ENCODE measurements at places on chromosomes 4 and X. TPM values are rescaled to one million over a fixed set of nuclear protein-coding genes. Genes with fewer than 3 reads are reported as not detected.

DNA sequence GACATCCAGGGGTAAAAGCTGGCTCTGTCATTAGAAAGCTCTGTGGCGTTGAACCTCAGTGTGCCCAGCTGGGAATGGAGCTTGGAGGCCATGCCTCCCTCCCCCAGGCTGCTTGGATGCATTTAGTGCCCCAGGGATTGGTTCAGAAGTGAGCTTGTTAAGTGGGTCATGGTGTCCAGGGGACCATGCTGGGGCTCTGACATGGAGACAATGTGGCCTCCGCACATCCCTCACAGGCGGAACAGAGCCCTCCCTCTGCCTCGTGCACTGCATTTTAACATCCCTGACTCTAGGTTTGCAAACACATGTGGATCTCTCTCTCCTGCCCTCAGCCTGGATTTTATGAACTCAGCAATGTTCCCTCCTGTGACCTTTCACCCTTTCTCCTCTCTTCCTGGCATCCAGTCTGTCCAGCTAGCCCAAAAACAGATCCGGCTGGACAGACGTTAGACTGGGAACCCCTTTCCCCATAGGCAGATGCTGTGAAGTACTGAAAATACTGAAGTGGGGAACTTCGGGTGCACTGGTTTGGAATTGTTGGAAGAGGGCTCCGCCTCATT is 81.5 kb downstream of the SORCS2 start:
- DNase-seq, result no peak

- DNase-seq, result peak; percentile 3
Observed at GRCh38 chr4:101103381-101104142, 243.8 kb downstream of the PPP3CA start.

- no peak for DNase-seq
Observed at GRCh38 chr4:42070463-42070862, 80.1 kb downstream of the SLC30A9 start.

GRCh38 chr4:52713456-52713937 is 37.7 kb downstream of the ERVMER34-1 start:
- no peak for DNase-seq

DNA sequence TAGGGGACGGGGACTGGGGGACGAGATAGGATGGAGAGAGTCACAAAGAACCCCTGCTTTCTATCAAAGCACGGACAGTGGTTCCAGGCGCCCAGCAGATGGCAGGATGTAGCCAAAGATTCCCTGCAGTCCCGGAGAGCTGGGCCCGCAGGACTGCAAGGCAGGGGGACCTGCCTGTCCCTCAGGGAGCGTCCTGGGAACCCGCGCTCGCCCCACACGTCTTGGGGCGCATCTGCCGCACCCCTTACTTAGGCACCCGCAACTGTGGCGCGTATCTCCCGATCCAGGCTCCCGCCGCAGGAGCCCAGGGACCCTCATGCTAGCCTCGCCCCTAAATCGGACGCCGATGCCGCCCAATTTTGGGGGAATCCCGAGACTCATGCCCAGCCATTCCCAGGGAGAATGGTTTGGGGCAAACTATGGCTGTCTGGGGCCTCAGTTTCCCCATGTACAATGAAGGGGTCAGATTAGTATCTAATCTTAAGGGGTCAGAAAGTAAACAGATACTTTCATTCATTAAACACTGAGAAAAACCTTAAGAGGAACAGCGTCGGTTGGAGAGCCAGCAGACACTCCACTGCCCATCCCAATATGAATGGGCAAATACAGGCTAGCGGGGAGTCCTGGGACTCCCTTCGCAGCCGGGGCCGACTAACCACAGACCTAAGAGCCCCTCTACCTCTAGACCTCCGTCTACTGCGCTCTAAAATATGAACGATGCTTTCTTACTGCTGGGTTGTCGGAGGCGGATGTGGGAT is 581 bp upstream of the STK32B start:
- DNase-seq, result peak; percentile 91

The ZNF157 gene
- total RNA-seq, result not detected

GRCh38 chr4:185247151-185247550 is 37.8 kb downstream of the SNX25 start:
- DNase-seq, result peak; percentile 64

DNA sequence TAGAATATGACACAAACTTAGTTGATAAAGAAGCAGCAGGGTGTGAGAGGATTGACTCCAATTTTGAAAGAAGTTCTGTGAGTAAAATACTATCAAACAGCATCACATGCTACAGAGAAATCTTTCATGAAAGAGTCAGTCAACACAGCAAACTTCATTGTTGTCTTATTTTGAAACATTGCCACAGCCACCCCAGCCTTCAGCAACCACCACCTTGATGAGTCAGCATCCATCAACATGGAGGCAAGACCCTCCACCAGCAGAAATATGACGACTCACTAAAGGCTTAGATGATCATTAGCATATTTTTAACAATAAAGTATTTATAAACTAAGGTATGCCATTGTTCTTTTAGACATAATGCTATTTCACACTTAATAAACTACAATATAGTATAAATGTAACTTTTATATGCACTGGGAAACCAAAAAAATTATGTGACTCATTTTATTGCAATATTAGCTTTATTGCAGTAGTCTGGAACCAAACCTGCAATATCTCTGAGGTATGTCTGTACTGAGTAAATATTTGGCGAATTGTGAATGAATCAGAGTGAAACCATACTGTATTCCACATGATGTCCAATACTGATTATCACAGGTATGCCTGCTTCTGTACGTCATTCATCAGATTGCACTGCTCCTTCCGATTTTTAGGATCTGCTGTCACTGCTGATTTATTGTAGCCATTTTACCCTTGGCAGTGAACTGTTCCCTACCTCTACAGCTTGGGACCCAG is 11.6 kb downstream of the FRMPD4 start:
- no peak for DNase-seq

GRCh38 chrX:68995386-68995779 is 166.6 kb downstream of the EFNB1 start:
- no peak for DNase-seq

GRCh38 chrX:3388457-3388856 is 42.0 kb upstream of the MXRA5 start:
- DNase-seq, result no peak

- DNase-seq, result no peak
Observed at GRCh38 chr4:104976262-104976661, 170.4 kb upstream of the TET2 start.

DNA sequence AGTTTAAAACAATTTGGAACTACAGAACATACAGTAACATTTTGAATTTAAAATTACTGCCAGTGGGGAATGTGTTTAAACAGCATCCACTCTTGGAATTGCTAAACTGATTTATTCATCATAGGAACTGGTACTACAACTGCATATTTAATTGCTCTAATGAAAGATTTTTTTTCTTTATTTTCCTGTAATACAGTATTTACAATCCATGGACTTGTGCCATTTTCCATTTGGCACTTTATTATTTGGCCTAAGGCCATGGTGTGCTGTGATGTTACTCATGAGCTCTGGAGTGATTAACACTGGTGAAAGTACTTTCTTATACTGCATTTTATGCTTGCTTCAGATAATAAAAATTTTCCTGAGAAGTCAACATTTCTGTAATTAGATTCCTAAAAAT is 69.7 kb upstream of the NUDT6 start:
- peak; percentile 52 for DNase-seq

- peak; percentile 1 for DNase-seq
Observed at GRCh38 chr4:79651456-79651855, 243.4 kb upstream of the GK2 start.

GRCh38 chr4:31199644-31200043 is 479.5 kb downstream of the PCDH7 start:
- no peak for DNase-seq

DNA sequence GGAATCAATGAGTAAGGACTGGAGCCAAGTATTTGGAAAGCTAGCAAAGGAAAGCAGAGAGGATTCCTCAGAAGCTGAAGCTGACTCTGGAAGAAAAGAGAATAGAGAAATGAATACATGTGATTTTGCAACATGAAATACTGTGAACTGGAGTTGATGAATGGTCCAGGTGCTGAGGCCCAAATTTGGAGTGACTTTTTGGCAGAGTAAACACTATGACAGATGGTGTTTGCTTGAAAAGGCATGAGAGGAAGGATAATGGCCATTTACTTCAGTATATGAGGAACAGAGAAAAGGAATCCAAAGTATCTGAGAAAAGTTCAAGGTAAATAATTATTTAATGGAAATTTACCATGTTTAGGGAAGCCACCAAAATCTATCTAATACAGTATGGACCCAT is 236.7 kb downstream of the SLITRK2 start:
- DNase-seq, result no peak

The EDA gene
- not detected for total RNA-seq

DNA sequence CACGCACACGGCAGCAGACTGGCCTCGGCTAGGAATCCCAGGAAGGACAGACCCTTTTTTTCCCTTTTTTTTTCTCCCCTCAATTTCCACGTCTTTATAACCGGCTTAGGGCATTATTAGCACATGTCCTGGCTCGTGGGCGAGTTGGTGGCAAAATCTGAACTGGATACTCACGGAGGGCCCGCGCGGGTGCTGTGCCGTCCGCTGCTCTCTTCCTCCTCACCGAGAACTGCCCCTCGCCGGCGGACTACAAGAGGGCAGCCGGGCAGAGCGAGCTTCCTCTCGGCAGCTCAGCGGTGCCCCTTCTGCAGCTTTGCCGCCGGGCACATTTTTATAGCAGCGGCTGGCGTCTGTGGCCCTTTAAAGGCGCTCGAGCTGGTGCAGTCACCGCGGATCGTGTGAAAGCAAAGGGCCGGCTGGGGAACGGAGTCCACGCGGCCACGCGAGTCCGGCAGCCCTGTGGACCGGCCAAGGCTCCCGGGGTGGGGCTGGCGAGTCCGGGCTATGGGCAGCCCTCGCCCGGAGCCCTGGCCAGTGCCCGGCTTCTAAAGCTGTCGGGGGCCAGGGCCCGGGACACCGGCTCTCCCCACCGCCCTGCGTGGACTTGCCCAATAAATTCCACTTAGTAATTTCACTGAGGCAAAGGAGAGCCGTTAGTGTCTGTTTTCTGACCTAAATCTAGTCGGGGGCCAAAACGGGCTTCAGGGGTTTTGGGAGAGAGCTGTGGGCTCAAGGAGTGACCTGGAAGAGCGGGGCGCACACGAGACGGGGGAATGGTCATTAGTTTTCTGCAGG is 1.3 kb upstream of the CITED1 start:
- DNase-seq, result peak; percentile 72

- DNase-seq, result no peak
Observed at GRCh38 chr4:10035130-10035529, 13.8 kb upstream of the SLC2A9 start.

- peak; percentile 53 for DNase-seq
Observed at GRCh38 chr4:106569146-106570031, 200.8 kb upstream of the GIMD1 start.

Data from GM23248 (cell line).